ENCODE measurements at places on chromosomes 4 and X.

DNA sequence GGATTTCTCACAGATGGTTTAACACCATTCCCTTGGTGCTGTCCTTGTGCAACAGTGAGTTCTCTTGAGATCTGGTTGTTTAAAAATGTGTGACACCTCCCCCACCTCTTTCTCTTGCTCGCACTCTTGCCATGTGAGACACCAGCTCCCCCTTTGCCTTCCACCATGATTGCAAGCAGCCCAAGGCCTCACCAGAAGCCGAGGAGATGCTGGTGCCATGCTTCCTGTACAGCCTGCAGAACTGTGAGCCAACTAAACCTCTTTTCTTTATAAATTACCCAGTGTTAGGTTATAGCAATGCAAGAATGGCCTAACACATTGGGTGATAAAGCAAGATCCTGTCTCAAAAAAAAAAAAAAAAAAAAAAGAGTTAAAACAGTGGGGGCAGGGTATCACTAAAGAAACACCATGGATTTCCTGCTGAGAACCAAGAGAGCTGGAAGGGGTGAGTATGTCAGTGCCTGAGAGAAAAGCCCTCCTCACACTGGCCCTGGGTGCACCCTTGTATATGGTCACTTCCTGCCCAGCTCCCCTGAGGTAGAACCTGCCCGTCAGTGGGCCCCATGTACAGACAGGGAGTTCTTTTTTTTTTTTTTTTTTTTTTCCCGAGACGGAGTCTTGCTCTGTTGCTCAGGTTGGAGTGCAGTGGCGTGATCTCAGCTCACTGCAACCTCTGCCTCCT lies 46.4 kb downstream of the APOO start:
- DNase-seq = no peak

DNA sequence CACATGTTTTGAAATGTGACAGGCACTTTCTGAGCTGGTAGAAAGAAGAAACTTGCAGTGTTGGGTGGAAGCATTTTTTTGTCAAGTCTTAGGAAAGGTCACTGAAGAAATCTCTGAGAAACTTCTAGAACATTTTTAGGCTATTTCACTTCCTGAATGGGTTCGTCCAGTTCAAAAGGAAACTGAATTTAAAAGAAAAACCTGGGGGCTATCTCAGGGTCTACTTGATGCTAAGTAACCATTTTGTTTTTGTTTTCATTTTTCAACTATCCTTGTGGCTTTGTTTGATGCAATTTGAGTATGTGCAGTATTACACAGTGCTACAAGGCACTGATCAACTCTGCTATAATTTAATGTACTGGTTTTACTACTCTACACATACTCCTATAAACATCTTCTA lies 34.0 kb upstream of the AMOT start:
- peak; percentile 12 for DNase-seq

GRCh38 chr4:43864616-43865146 lies 583.9 kb downstream of the KCTD8 start:
- no peak for DNase-seq

DNA sequence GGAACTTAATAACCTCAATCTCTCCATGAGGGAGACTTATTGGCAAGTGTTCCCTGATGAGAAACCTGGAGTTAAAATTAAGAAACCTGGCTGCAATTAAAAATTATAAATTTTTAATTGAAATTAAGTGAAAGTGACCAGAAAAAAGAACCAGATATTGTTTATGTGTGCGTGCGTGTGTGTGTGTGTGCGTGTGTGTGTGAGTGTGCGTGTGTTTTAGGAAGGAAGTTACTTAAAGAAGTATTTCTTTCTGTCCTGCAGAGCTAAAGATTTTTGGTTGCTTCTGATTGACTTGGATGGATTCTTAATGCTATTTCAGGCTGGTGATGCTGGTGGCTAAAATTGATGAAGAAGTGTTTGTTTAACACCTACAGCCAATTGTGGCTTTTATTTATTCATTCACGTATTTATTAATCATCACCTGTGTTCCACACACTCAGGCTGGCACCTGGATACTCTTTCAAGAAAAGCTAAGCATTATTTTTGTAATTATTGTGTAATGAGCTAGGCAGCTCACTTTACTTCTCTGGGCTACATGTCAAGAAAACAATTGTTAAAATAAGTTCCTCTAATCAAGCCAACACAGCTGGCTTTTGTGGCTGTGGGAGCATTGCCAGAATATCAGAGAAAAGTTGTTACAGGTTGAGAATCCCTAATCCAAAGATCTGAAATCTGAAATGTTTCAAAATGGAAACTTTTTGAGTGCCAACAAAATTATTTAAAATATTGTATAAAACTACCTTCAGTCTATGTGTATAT lies 68.5 kb downstream of the CEP44 start:
- DNase-seq = no peak

- no peak for DNase-seq
Measured at GRCh38 chr4:2482693-2483092, 13.8 kb downstream of the RNF4 start.

- DNase-seq = peak; percentile 41
Measured at GRCh38 chr4:36292556-36293188, 11.3 kb downstream of the DTHD1 start.

GRCh38 chr4:184273166-184274147 lies 55.8 kb upstream of the ENPP6 start:
- no peak for DNase-seq

DNA sequence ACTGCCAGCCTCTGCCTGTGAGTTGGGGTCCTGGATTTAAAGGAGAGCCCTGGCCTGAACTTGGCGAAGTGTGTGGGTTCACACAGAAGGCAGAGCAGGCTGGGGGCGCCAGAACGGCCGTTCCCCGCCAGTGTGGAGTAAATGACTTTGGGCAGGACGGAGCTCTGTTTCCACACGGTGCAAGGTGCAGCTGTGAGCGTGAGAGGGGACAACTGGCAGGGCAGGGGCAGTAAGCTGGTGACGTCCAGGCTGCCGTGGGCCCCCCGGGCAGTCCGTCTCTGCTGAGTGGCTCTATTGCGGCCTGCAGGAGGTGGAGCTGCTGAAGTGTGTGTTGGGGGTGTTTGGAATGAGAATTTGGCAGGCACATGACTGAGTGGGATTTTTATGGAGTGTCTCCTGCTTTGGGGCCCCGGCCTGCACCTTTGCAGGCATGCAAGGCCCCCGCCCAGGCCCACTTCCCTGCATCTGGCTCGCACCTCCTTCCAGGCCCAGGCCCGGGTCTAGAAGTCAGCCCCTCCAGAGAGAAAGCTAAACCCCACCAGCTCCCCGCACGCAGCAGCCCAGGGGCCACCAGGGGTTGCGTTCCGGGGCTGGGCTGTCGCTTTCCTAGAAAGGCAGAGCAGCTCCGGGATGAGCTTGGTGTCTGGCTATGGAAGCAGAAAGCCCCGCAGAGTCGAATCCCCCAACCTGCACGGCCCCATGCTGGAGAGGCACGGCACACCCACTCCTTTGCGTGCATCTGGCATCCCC lies 62.2 kb upstream of the GRPEL1 start:
- DNase-seq = no peak

DNA sequence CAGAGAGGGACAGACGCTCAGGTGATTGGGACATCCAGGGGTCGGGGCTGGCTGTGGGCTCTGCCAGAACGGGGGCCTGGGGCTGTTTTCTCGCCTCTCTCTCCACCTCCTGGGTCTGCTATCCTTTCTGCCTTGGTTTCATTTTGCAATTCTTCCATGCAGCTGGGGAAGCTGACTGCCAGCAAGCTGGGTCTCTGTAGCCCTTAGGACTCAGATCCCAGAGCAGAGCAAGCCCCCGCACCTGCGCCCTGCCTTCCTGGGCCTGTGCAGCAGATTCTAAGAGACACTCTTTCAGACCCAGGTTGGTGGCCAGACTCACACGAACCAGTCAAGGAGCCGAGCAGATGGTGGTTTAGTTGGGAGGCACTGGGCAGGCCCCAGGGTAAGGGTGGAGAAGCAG lies 59.1 kb upstream of the GRPEL1 start:
- DNase-seq = no peak

DNA sequence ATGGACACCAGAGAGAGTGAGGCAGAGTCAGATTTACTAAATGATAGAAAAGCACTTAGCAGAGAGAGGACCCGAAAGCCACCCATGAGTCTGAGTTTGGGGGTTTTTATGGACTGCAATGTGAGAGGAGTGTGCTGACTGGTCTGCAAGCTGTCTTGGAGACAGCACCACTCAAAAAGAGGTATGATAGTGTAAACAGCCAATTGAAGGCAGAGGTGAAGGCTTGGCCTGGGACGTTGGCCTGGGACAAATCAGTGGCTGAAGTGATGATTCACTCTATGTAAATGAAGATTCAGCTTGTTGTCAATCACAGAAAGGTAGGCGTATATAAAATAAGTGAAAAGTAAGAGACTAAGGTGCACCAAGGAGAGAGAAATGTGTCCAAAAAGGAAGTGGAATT lies 217.6 kb upstream of the ZFP42 start:
- DNase-seq = no peak

GRCh38 chr4:174503079-174503715 lies 19.1 kb downstream of the HPGD start:
- no peak for DNase-seq

- peak; percentile 98 for DNase-seq
Measured at GRCh38 chr4:17576932-17577664, at the start of gene LAP3. TSS of gene LAP3 (plus strand) at chr4:17577198. CDS start at chr4:17577466, 268 bp downstream.

- DNase-seq = no peak
Measured at GRCh38 chr4:125727931-125728330, 413.2 kb downstream of the FAT4 start.

- DNase-seq = no peak
Measured at GRCh38 chr4:79980448-79980847, 92.6 kb downstream of the ANTXR2 start.

GRCh38 chr4:52116641-52117040 lies 65.5 kb downstream of the SPATA18 start:
- no peak for DNase-seq
